ENCODE measurements at places on chromosomes 12 and 14. TPM values are rescaled to one million over a fixed set of nuclear protein-coding genes. Genes with fewer than 3 reads are reported as not detected.

DNA sequence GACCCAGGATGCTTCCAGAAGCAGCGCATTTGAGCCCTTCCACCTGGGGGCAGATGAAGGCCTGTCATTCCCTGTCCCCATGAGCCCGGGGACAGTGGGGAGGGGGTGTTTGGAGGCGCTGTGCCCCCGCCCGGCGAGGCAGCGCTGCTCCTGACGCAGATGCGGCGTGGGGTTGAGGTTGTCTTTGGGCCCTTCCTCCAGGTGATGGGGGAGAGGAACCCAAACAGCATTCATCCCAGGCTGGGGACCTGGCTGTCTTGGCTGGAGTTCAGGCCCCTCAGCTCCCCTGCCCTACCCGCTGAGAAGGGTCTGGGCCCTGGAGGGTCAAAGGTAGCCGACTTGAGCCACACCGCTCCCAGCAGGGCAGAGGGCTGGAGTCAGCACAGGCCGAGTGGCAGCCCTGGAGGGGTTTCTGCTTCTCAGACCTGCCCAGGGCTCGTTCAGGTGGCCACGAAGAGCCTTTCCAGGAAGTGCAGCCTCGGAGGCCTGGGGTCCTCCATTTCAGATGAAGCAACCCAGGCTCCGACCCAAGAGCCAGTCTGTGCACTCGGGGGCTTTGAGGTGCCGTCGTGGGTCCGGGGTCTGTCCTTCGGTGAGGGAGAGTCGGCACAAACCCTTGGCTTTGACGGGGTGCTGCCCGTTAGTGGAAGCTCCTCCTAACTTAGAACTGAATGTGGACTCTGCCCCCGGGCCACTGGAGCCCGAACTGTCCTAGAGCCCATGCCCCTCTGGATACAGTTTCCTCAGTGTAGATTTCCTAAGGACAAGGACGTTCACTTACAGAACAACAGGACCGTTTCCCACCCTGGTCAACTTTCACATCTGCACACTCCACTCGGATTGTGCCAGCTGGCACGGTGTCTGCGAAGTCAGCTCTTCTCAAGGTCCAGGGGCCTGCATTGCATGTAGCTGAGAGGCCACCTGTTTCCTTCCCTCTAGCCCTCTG is 16.1 kb downstream of the ACADS start:
- no peak for DNase-seq

GRCh38 chr14:105071326-105071725 is 6.1 kb upstream of the GPR132 start:
- DNase-seq: no peak

GLIPR1L2 gene
- 0.72 TPM for total RNA-seq

DNA sequence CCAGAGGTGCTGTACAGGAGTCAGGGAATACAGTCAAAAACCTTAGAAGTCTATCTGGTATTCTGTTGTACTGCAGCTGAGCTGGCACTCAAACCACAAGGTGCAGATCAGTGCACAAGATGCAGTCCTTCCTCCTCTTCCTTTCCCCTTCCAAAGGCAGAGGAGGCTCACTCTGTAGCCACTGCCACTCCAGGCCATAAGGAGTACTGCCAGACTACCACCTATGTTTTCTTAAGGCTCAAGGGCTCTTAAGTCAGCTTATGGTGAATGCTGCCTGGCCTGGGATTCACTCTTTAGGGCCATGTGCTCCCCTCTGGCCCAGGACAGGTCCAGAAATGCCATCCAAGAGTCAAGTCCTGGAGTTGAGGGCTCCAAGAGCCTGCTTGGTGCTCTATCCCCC is 200.3 kb downstream of the CRADD start:
- DNase-seq: no peak

GRCh38 chr14:33943096-33943883 is 7.6 kb downstream of the EGLN3 start:
- no peak for DNase-seq

GRCh38 chr14:40413136-40413535 is 980.9 kb upstream of the FBXO33 start:
- DNase-seq: no peak

DNA sequence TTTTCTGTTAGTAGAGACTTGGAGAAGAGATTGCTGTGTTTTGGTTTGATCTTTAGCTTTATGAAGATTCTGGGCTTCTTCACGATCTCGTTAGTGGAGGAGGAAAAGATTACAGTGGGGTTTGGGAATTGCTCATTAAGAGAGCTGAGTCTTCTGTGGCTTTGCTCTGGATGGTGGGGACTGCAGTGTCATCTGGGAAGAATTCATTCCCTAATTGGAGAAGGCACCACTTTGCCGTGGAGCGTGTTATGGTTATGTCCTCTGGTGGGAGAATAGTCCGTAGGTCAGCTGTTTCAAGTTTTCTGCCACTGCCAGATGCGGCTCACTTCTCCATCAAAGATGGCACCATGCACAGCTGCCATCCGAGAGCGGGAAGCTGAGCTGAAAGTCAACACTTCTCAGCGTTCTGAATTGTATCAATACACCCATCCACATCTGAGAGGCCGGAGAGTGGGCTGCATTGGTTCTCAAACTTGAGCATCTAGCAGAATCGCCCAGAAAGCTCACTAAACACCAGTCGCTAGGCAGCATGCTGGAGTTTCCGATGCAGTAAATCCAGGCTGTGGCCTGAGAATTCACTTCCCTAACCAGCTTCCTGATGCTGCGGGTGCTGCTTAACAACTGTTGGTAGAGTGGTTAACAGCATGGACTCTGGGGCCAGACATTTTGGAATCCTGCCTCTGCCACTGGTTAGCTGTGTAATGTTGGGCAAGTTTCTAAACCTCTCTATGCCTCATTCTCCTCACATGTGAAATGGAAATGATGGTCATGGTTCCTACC is 117.8 kb downstream of the PLXNC1 start:
- DNase-seq: no peak

DNA sequence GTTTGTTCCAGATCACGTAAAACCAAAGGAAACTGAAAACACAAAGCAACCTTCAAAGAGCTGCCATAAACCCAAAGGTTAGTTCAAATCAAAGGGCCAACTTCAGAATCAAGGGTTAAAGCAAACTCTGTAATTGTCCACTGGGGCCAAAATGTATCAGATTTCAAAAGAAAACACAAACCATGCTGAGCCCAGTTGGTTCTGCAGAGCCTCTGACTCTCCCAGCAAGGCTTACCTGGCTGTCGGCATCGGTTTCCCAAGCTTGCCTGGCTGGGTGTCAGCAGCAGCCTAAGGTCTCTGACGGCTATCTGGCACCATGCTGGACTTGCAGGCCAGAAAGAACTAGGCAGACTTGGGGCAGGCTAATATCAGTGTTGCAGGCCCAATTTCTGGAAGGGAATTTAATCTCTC is 125.3 kb downstream of the DAD1 start:
- no peak for DNase-seq

DNA sequence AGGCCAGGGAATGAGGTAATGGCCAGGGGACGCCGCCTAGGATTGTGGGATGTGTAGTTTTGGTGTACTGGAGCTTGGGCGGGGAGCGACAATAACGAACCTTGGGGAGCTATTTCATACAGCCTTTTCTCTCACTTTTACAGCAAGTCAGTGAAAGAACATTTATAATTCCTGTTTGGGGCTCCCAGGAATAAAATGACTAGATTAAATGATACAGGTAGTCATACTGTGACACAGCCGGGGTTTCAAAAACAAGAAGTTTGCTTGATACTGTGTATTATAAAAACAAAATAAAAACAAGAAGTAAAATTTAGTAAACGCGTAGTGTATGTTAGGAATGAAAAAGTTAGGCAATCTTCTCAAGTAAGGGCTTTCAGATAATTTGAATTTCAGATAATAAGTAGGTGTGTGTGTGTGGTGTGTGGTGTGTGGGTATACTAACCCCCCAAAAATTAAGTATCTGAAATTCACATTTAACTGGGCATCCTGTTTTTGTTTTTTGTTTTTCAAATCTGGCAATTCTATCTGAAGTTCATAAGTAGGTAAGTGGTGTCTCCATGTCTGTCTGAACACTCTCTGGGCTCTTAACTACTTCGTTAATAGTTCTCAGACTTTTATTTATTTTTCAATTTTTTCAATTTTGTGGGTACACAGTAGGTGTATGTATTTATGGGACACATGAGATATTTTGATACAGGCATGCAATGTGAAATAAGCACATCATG is 458 bp upstream of the DCTN2 start:
- DNase-seq: no peak

CLEC6A gene
- not detected for total RNA-seq

DNA sequence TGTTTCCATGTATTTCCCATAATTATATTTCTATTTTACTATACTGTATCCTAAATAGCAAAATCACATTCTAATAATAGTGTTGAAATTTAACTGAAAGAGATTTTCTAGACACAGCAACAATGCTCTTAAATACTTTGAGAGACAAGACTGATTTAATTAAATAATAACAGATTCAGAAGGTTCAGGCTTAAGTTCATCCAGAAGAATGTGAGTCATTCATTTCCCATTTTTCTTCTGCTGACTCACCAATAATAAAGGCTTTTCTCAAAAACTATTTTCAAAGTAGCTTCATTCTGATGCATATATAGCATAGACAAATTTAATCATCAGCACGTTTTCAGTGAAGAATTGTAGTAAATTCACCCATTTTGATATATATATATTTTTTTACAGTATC is 481.4 kb downstream of the MDGA2 start:
- DNase-seq: no peak

DNA sequence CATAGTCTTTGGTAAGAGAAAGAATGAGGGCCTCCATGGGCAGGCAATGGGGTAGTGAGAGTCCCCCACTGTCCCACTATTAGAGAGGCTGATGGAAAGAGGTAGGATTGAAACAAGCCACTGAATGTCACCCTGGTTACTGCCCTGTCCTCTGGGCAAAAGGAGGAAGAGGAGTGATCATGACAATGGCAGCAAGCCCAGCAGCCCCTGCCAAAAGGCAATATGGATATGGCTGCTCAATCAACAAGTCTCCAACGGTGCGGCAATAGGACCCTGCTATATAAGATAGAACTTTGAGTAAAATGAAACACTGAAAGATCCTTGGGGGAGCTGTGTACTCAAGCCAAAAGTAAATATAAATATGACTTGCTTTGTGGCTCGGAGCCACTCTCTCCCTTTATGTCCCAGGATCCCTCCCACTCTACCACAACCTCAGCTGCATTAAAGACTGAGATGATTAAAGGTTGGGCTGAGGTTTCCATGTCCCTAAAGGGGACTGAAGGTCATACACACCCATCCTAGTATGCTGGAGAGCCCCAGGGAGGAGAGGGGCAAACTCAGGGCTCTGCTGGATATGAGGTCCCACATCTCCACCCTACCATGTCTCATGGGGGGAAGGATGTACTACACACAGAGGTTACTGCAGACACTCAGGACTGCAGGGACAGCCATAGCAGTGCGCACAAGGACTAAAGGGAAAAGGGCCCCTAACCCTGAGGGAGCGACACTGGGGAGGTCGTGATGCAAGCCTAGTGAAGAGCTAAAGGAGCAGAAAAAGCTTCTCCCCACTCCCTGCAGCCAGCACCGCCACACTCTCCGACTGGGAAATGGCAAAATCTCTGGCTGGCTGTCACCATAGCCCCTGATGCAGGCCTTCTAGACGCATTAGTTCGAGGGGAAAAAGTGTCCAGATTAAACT is 5.9 kb downstream of the POMT2 start:
- DNase-seq: no peak

- peak; percentile 27 for DNase-seq
Observed at GRCh38 chr14:86654558-86655184, 1124.7 kb downstream of the FLRT2 start.

KRT83 gene
- total RNA-seq: not detected

GRCh38 chr12:64566122-64566521 is 44.2 kb upstream of the RASSF3 start:
- DNase-seq: peak; percentile 40

- DNase-seq: peak; percentile 71
Observed at GRCh38 chr14:58171090-58171489, 19.1 kb upstream of the ARMH4 start.

AGAP2 gene
- total RNA-seq: 0.27 TPM

DNA sequence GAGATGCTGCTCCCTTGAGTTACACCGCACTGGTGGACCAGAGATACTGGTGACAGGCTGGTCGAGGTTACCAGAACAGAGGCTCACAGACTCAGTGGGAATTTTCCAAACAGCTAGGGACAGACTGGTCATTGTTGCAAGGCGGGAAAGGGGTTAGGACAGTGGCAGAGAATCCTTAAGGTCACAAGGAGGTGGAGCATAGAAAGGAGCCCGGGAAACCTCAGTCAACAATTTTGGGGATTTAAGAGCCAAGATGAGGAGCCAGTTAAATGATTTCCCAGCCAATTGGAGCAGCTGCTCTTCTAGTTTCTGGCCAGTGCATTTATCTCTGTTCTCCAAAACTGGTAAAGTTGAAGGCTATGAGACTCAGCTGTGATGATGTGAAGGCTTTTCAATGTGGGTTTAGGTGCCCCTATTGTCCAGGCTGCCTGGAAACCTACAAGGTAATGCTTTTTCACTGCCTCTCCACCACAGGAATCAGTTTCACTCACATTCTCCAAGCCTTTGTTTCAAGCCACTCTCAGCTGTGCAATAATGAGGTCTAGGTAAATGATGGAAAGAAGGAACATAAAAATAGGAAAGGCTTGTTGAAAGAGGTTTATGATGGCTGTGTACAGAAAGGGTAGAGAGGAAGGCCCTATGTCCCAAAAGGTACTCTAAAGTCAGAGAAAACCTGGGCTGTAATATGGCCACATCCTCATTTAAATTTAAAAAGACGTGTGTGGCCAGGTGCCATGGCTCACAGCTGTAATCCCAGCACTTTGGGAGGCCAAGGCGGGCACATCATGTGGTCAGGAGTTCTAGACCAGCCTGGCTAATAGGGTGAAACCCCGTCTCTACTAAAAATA is 7.0 kb upstream of the TNS2 start:
- no peak for DNase-seq

DNA sequence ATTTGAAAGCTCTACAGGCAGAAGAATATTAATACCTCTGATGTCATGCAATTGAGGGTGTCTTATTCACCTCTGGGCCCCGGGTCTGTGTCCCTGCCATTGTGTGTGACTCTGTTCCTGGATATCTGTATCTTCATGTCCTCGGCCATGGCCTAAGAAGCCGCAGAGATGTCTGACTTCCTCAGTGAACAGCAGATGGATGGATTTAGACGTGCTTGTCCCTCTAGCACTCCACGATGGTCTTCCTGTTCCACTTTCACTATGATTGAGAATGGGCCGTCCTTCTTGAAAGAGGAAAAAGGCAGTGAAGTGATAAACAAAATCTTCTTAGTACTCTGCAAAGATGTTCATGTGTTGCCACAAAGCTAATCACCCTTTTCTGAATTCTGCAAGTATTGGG is 217.4 kb downstream of the SLC41A2 start:
- no peak for DNase-seq

DNA sequence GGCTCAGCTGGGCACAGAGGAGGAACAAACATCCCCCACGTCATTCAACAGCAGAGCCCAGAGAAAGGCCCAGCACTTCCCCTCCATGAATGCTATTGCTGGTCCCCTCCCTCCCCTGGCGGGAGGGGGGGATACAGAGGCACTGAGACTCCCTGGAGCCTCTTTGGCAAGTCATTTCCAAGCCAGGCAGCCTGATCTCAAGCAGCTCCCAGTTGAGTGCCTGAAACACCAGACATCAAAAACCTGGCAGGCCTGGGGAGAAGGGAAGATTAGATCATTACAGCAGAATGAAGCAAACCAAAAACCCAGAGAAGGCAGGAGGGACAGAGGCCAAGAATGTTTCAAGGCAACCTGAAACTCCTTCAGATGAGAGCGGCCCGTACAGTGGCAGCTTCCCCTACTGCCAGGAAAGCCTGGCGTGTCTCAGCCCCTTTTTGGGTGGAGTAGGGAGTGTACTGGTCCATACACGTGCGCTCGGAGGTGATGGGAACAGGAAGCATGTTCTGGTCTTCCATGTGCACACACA is 92.1 kb downstream of the LRRC74A start:
- DNase-seq: peak; percentile 98

Measured in fibroblast of the aortic adventitia (primary cell).